ENCODE measurements at places on chromosomes 2 and 18. TPM values are rescaled to one million over a fixed set of nuclear protein-coding genes. Genes with fewer than 3 reads are reported as not detected.

The DNAJC5G gene
- total RNA-seq: not detected

The PTPRM gene
- 100 TPM for total RNA-seq

The SGPP2 gene
- total RNA-seq: not detected

The AMER3 gene
- not detected for total RNA-seq

The KCNF1 gene
- under 0.01 TPM for total RNA-seq

The TMEFF2 gene
- total RNA-seq: 0.26 TPM

The NT5DC4 gene
- total RNA-seq: not detected

The COL4A4 gene
- 33.4 TPM for total RNA-seq

The RAMP1 gene
- 14.9 TPM for total RNA-seq

The TPGS2 gene
- 109 TPM for total RNA-seq

The VIL1 gene
- total RNA-seq: not detected

The SERPINB3 gene
- not detected for total RNA-seq

The LDLRAD4 gene
- total RNA-seq: 3.7 TPM

The GAL3ST2 gene
- not detected for total RNA-seq

The RTP5 gene
- total RNA-seq: not detected

The STPG4 gene
- total RNA-seq: 0.53 TPM

The SALL3 gene
- total RNA-seq: 0.53 TPM

The TMEM169 gene
- total RNA-seq: 0.40 TPM

The MERTK gene
- total RNA-seq: 4.9 TPM

The TXNL4A gene
- total RNA-seq: 74.0 TPM

The CYP27A1 gene
- 18.1 TPM for total RNA-seq

The SNORC gene
- 0.93 TPM for total RNA-seq

The SCLY gene
- total RNA-seq: 11.0 TPM

The SERPINB10 gene
- total RNA-seq: 0.13 TPM

The EPB41L3 gene
- total RNA-seq: 3.7 TPM

The TBR1 gene
- not detected for total RNA-seq

The NCKAP5 gene
- 1.2 TPM for total RNA-seq

The HOXD13 gene
- not detected for total RNA-seq
